Left hindlimb (tissue), 1 donor: ENCODE measurements at places on chromosomes 11 and 22.

GRCh38 chr22:49995361-49996118 is 17.0 kb downstream of the IL17REL start:
- DNase-seq: no peak

- no peak for DNase-seq
Measured at GRCh38 chr11:94658386-94658785, 91.2 kb downstream of the PIWIL4 start.

DNA sequence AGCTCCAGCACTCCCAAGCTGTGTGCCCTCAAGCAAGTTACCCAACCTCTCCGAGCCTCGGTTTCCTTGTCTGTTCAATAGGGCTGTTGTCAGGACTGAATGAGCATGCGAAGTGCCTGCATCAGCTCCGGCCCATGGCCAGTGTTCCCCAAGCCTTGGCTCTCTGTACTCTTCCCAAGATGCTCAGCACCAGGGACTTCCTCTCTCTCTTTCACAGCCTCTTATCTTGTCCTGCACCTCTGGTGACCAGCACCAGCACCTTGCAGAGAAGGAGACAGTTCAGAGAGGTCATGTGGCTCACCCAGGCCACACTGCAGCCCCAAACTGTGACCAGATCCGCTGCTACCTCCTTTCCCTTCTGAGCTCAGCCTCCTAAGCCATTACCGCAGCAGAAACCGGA is 120.3 kb upstream of the ANO1 start:
- DNase-seq: no peak

- DNase-seq: peak; percentile 17
Measured at GRCh38 chr22:38040953-38041759, 16.0 kb upstream of the PICK1 start.

DNA sequence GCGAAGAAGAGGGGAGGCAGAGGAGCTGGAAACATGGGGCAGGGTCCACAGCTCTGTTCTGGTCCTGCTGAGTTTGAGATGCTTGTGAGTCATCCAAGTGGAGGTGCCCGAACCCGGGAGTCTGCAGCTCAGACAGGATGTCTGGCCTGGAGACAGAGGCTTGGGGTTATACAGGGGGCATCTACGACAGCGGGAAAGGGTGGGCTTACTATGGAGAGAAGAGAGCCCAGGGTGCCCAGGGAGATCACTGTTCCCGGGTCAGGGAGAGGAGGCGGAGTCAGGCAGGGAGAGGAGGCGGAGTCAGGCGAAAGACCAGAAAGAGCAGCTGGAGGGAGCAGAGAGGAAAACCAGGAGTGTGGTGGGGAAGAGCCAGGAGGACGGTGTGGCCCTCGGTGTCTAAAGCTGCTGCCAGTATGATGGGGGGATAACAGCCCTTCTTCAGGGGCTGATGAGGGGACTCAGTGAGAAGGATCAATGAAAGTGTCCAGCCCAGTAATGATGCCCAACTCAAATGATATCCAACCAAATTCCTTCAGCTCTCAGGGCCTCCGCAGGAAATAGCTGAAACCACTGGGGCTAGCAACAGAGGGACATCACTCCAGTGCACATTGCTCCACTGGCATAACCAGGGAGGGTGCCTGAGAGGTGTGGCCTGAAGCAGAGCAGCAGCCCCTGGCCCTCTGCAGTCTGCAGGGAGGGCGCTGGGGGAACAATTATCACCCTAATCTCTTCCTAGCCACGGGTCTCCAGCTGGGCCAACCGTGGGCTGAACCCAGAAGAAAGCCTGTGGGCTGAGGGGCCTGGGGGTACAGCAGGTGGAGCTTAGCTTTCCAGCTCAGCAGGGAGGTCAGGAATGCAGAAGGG is 2.6 kb upstream of the LTBP3 start:
- DNase-seq: peak; percentile 76

GRCh38 chr11:76276046-76276780 is 69.9 kb upstream of the WNT11 start:
- DNase-seq: no peak

DNA sequence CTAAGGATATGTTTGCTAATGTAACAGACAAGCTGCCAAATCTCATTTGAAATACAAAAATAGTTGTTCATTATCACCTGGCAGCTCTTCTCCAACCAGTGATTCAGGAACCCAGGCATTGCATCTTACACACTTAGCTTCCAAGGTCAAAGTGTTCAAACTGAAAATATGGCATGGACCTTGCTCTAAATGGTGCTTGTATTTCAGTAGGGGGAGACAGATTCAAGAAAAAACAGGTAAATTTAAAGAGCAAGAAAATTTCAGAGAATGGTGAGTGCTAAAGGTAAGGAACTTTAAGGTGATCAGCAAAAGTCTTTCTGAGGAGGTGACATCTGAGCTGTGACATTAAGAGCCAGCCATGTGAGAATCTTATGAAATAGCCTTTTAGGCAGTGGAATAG is 82.8 kb upstream of the E2F8 start:
- DNase-seq: no peak

DNA sequence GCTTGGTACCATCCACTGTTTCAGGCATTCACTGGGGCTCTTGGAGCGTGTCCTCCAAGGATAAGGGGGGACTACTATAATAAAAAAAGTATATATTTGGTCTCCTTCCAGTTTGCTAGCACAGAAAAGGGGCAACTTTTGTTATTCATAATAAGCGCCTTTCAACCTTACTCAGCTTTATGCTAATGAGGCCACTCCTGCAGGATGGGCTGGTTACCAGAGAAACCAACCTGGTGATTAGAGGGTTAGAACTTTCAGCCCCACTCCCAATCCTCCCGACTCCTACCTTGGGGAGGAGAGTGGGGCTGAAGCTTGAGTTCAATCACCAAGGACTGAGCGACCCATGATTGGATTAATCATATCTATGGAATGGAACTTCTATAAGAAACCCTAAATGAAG is 31.8 kb downstream of the PPFIBP2 start:
- no peak for DNase-seq

DNA sequence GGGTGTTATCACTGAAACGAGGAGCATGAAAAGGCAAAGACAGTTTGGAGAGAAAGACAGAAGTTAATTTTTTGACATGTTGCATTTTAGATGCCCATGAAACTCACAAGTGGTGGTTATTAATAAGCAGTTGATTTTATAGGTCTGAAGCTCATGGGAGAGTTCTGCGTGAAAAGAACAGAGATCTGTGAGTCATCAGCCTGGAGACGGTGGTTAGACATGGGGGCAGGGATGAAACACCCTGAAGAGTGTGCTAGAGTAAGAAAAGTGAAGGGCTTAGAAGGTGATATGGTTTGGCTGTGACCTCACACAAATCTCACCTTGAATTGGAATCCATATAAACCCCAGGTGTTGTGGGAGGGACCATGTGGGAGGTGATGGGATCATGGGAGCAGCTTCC is 289.1 kb upstream of the ISX start:
- no peak for DNase-seq

DNA sequence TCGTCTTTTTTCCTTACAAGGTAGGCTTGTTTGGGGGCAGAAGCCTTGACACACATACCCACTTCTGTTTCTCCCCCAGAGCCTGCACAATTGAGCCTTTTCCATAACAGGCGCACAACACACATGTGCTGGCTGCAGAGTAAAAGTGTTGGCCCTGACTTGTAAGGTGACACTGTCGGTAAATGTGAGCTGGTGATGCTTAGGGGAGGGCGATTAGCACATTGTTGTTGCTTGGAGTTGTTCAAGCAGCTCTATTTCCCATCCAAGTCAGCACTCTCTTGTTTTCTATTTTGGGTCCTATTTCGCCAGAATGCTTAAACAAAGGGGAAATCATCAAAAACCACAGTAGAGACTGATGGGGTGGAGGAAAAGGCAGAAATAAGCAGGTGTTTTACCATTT is 51.9 kb upstream of the PTPRJ start:
- no peak for DNase-seq

- no peak for DNase-seq
Measured at GRCh38 chr11:129974237-129974636, 28.4 kb downstream of the PRDM10 start.

DNA sequence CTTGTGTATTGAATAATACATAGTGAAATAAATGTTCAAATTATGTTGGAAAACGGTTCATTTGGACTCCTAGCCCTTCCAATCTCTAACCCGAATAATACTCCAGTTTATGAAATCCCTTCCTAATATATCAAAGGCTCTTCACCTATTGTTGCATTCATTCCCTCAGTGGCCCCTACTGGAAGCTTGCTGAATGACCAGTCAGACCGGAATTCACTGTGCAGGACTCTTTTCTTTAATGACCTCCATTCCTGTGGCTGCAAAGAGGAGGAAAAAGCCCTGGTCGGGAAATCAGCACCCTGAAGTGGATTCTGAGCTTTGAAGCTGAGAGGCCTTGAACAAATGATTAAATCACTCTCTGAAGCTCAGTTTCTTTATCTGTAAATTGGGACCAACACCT is 19.1 kb upstream of the RCN1 start:
- no peak for DNase-seq

GRCh38 chr22:43090130-43090789 is 1.1 kb upstream of the TTLL1 start:
- peak; percentile 70 for DNase-seq

DNA sequence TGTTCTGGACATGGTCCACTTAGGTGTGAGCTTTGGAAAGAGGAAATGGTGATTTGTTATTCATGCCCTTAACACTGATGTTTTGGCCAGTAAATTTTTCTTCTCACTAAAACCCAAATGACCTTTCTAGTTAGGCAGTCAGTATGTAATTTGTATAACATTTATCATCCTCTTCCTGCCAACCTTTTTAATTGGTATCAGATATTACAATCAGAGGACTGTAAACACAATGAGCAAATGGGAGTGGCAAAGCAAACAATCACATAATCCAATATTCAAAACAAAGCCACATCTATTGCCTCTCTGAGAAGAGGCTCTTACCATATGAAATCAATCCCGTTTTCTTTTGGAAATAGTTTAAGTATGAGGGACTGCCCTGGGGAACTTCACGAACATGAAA is 49.1 kb downstream of the BBOX1 start:
- no peak for DNase-seq

DNA sequence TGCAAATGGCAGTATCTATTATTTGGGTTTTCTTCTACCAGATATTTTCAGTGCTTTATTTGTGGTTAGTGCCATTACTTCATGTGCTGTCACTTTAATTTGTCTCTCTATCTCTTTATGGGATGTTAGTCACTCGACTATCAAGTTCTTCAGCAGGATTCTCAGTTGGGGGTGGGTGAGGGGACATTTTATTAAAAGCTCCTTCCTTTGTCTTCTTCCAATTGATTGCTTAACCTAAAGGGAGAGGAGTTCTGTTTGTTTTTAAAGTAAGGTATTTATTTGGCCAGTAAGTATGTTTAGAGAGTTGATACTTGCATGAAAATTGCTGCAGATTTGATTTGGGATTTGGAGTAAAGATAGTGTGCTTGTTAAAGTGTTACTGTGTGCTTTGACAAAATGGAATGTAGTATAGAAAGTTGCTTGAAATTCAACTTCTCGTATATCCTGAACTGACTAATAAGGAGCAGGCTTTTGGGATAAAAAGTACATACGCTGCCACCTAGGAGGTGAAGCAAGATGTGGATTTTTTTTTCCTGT is 10.3 kb downstream of the YAP1 start:
- DNase-seq: no peak

GRCh38 chr11:1701091-1701807 is 4.3 kb downstream of the KRTAP5-6 start:
- DNase-seq: no peak

GRCh38 chr11:12867531-12867930 is 141.6 kb upstream of the RASSF10 start:
- no peak for DNase-seq

- DNase-seq: no peak
Measured at GRCh38 chr22:29331213-29331612, 15.7 kb upstream of the RASL10A start.

DNA sequence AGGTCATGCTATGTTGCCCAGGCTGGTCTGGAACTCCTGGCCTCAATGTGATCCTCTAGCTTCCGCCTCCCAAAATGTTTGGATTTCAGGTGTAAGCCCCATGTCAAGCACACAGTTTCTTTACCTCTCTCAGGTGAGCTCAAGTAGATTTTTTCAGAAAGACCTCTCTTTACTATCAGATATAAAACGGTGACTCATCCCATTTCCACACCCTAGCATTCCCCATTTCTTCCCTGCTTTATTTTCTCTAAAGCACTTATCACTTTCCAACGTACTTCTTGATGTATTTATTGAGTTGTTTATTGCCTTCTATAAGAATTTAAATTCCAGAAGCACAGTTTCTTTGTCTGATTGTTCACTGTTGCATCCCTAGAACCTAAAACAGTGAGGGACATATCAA is 3.7 kb downstream of the TSG101 start:
- no peak for DNase-seq

GRCh38 chr22:37316875-37317371 is 34.6 kb downstream of the CYTH4 start:
- DNase-seq: peak; percentile 85

GRCh38 chr11:8744423-8744822 is 61.8 kb downstream of the RPL27A start:
- no peak for DNase-seq

DNA sequence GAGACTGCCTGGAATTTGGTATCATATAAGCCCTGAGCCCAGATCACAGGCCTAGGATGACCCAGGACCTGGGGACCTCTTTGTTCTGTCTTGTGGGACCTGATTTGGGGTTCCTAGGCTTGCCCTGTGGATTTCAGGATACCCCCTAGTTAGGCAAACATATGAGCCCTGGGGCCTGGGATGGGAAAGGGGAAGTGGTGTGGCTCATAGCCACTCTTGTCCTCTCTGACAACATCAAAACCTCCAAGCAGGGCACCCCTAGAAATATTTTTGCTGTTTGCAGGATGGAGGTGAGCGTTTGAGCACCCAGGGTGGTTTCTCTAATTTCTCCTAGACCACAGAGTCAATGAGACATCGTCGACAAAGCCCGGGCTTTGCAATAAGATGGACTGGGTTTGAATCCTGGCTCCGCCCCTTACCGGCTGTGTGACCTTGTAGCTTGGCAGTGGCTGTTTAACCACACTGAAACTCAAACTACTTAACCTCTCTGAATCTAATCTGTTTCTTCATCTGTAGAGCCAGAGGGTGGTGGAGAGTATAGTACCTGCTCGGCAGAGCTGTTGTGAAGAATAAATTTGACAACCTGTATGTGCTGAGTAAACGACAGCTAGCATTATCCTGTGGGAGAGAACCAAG is 5.3 kb upstream of the LRRC10B start:
- no peak for DNase-seq
